ENCODE measurements at places on chromosomes 1 and 21.

DNA sequence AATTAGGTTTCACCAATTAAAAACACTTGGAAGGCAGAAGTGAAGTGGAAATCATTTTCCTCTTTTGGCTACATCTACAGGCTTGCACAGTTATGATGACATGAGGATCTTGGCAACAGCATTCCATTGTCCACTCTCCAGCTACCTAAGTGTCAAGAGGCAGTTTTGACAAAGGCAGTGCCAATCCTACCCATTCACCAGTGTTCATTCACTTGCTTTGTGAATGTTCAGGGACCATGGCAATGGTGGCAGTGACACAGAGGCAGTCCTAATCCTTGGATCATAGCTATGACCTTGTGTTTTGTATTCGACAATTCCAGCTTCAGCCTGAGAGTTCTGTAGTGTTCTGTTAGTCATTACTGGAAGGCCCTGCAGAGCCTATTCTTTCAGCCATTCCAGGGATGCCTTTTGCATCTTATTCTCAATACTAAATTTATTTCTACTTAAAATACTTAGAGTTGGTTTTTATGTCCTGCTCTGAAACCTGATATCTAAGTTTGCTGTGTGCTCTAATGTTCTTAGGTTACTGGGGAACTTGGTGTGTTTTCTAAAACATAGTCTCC lies 36.7 kb downstream of the CRB1 start:
- DNase-seq = no peak

- no peak for DNase-seq
Measured at GRCh38 chr1:91018006-91018405, 3.8 kb downstream of the ZNF644 start.

DNA sequence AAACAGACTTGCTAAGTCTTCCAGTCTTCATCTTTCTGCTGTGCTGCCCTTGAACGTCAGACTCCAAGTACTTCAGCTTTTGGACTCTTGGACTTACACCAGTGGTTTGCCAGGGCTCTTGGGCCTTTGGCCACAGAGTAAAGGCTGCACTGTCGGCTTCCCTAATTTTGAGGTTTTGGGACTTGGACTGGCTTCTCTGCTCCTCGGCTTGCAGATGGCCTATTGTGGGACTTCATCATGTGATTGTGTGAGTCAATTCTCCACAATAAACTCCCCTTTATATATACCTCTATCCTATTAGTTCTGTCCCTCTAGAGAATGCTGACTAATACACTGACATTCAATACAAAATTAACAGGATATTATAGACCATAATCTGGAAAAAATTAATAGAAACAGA lies 628.1 kb downstream of the PLPP3 start:
- DNase-seq = no peak

DNA sequence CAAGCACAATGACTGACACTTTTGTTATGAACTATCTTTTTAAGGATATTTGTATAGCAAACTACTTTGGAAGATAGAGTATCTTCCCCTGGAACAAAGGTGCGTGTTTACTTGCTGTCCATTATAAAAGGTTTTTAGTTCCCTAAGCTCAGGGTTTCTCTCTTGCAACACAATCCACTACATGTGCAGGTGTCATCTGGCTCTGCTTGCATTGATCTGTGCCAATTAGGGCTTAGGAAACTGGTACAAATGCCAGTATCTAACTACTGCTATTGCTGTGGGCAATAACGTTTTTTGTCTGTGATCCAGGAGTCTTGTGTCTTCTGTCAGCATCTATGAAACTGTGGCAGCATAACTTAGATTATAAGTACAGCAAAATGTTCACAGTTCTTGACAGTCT lies 68.3 kb upstream of the ABCD3 start:
- no peak for DNase-seq

DNA sequence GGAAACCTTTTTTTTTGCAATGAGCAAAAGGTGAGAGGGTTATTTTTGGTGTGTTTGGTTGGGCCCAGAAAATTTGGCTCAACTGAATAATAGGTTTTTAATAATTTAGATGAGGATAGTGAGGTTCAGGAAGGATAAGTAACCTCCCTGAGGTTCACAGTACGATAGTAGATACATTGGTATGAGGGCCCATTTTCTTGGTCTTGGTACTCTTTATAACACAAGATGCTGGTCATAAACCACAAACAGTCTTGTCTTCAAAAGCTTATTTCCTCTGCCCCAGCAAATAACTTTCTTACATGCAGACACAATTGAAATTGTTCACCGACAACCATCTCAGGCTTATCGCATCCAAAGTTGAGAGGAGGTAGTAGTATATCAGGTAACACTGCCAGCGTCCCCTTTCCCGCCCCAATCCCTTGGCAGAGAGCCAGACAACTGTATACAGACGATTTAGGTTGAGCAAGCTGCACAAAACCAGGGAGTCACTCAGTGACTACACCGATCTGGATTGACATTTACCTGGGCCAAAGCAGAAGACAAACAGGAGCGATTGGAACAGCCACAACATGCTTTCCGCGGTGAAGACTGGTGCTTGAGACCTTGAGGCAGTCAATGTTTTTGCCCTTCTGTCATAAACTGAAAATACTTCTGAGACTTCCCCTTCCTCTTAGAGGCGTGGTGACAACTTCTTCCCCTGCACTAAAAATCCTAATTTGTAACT lies at the start of gene SLAMF6:
Gene SLAMF6, minus strand, starts transcription at position 634 of the 724 bp plus-strand sequence. Its CDS starts 63 bp downstream, at position 571.
- peak; percentile 48 for DNase-seq

DNA sequence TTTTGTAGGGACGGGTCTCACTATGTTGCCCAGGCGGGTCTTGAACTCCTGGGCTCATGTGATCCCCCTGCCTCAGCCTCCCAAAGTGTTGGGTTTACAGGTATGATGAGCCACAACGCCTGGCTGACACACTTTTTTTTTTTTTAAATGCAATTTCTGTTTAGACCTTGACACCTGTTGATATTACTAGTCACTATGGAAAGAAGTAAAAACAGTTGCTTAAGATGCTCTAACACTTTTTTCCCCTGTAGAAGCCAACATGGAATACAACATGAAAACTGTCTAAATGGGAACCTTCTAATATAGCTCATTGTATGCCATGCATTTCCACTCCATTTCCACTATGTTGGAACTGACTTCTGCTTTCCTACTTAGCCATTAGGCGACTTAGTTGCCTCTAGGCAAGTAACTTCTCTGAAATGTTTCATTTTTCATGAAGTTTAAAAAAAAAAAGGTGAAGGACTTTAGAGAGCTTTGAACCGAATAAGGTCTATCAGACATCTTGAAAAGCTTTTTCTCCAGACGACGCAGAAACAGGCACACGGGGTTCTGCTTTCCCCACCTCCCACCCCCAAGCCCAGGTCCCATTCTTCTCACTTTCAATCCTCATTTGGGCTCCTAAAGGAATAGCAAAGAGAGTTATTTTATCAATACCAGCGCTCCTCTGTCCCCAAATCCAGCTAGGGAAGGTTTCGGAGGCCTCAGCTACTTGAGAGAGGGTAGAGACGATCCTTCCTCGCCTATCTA lies 648 bp upstream of the DR1 start:
- no peak for DNase-seq

- no peak for DNase-seq
Measured at GRCh38 chr1:177953549-177953948, 16.3 kb downstream of the SEC16B start.

- DNase-seq = no peak
Measured at GRCh38 chr1:88327391-88328267, 356.4 kb upstream of the PKN2 start.

DNA sequence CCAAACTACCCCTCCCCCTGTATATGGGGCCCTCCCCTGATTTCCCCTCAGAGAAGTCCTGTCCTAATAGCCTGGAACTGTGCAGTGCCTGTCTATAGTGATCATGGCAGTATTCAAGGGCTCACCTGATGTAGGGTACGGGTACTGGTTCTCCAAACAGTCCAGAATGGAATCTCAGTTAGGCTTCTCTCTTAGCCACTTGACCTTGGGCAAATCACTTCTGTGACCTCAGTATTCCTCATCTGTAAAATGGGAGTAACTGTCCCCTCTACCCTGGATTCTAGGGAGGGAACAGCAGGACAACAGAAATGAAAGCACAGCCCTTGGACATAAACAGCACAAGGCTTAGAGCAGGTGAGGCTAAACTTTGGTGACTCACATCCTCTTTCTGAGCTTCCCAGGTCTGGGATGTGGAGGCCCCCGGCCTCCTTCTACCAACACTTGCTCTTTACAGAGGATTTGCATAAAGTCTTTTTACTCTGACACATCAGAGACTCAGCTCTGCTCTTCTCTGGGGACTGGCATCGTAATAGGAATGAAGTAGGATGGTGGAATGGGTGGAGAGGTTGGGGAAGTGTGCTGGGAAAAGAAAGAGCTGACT lies 20.0 kb upstream of the PDZK1IP1 start:
- no peak for DNase-seq

GRCh38 chr21:19950347-19950746 lies 1047.9 kb upstream of the NCAM2 start:
- DNase-seq = no peak

GRCh38 chr1:27536767-27537166 lies 46.8 kb upstream of the WASF2 start:
- no peak for DNase-seq

- no peak for DNase-seq
Measured at GRCh38 chr1:104294259-104294658, 544.6 kb downstream of the AMY1C start.

DNA sequence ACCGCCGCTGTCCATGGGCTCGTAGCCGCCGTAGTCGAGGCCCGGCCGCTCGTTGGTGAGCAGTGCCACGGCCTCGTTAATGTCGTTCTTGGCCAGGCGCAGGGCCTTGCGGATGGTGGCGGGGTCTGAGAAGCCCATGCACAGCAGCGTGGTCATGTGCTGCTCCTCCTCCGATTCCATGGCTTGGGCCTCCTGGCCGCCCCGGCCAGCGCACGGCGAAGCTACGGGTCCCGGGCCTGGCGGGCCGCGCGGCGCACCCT lies 300 bp downstream of the USP24 start:
- no peak for DNase-seq

GRCh38 chr1:72670902-72671301 lies 388.6 kb upstream of the NEGR1 start:
- no peak for DNase-seq

DNA sequence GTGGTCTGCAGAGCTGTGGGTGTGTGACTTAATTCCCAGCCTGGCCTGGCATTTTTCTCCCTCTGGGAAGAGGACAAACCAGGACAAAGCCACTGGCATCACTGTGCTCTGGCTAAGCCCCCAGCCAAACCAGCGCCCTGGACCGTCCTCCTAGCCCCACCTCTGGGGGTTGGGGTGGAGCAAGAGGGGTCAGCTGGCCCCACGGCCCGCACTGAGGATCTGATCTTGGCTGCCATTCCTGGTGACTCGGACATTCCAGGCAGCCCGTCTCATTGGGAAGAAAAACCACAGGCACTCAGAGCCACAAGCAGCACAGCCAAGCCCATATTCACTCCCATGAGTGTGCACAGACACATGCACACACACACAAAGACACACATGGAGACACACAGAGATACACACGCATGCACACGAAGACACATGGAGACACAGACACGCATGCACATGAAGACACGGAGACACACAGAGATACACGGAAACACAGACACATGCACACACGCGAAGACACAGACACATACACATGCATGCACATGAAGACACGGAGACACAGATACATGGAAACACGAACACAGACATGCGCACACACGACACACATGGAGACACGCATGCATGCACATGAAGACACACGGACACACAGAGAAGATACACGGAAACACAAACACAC lies 2.3 kb upstream of the MXRA8 start:
- DNase-seq = no peak

GRCh38 chr1:229300099-229300757 lies 29.3 kb downstream of the RAB4A start:
- no peak for DNase-seq

GRCh38 chr1:157080714-157081113 lies 18.9 kb downstream of the ETV3L start:
- no peak for DNase-seq

GRCh38 chr1:150150133-150151021 lies 661 bp downstream of the PLEKHO1 start:
- DNase-seq = no peak

GRCh38 chr1:192225703-192226102 lies 67.4 kb downstream of the RGS18 start:
- no peak for DNase-seq

- DNase-seq = no peak
Measured at GRCh38 chr21:35537604-35538003, 488.5 kb upstream of the RUNX1 start.

- DNase-seq = no peak
Measured at GRCh38 chr1:8137481-8138244, 111.6 kb upstream of the ERRFI1 start.

DNA sequence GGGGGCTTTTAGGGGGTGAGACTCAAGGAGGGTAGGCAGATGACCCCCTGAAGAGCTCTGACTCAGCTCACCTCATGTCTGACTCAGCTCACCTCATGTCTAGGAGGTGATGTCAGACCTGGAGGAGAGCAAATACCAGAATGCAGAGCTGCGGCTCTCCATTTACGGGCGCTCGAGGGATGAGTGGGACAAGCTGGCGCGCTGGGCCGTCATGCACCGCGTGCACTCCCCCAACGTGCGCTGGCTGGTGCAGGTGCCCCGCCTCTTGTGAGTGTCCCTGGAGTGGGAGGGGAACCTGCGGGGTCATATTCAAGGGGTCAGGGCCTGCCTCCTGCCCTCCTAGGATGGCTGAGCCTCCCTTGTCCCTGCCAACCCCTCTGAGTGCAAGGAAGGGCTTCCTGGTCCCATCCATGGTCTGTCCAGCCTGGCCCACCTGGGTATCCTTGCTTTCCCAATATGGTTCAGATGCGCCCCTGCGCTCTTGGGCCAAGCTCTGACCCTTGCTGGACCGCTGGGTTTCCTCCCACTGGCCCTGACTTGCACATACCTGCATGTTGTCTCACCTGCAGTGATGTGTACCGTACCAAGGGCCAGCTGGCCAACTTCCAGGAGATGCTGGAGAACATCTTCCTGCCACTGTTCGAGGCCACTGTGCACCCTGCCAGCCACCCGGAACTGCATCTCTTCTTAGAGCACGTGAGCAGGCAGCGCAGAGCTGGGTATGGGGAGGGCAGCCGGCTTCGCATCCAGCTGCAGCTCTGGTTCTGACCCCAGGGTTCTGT lies 9.1 kb downstream of the AMPD2 start:
- no peak for DNase-seq

DNA sequence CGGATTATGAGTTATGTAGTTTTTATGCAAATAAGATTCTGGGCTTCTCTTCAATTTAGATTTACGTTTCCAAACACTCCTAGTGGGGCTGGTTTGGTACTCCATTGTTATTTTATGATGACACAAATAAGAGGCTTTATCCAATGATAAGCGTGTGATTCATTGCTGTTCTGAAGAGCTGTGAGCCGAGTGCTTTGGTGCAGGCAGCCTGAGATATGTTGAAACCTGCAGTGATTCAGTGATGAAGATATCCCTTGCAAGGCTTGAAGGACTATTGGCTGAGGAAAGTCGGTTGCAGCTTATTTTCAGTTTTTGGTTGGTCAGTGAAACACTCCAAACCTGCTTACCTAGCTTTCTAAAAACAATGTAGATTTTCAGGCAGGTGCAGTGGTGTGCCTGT lies 112.2 kb downstream of the RYR2 start:
- no peak for DNase-seq

All from stimulated activated CD4-positive, alpha-beta T cell treated with anti-CD3 and anti-CD28 coated beads, TNF-alpha, amount 100 ng/mL, for 48 hours (primary cell).